Activated T-helper 1 cell treated with anti-CD3 and anti-CD28 coated beads, Interleukin-2, amount 50 U/mL, for 16 hours (primary cell): ENCODE measurements at places on chromosomes 6 and 20.

GRCh38 chr6:34463849-34464248 lies 2.0 kb upstream of the PACSIN1 start:
- no peak for DNase-seq

- DNase-seq = no peak
Measured at GRCh38 chr6:48798296-48798695, 664.8 kb downstream of the MMUT start.

GRCh38 chr6:134703206-134703605 lies 246.7 kb downstream of the ALDH8A1 start:
- no peak for DNase-seq

DNA sequence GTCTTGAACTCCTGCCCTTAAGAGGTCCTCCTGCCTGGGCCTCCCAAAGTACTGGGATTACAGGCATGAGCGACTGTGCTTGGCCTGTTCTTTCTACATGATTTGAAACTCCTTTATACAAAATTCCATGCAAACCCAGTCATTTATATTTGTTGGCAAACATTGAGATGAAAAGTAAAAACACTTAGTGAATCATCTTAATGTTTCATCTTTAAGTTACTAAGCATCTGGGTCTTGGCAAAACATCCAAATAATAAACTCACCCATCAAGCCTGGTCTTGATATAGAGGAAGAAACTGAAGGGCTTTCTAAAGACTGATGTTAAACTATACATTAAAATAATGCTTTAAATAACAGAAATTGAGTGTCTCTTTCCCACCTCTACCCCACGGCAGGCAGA lies 95.1 kb downstream of the FUT9 start:
- no peak for DNase-seq

GRCh38 chr6:72022830-72023229 lies 136.5 kb downstream of the RIMS1 start:
- DNase-seq = no peak

DNA sequence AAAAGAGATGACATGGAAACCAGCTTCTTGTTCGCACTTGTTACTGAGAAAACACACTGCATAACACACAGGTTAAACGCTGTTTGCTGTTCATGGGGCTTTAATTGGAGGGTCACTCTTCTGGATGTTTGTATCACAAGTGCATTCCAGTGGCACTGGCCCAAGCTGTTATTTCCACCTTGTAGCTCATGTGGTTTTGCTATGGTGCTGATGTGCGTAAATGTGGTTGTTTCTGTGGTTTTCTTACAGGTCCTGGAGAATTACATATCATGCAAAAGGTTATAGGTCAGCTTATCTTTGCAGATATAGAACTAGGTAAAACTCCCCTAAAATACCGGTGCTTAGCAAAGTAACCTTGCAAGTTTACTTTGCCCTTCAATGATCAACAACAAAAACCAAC lies 89.3 kb upstream of the AHI1 start:
- no peak for DNase-seq

DNA sequence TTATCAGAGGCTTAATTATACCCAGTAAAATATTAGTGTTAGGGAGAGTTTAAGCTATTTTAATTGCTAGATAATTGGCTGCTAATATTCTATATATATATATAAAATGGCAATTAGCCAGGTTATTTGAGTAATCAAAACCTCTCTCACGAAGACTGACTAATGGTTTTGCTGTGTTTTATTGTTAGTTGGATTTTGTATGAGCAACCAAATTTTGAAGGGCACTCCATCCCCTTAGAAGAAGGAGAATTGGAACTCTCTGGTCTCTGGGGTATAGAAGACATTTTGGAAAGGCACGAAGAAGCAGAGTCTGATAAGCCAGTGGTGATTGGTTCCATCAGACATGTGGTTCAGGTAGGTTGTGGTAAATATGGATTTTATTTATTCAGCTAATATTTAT lies 102.2 kb downstream of the RTN4IP1 start:
- no peak for DNase-seq

- no peak for DNase-seq
Measured at GRCh38 chr6:3109761-3110160, 8.8 kb upstream of the BPHL start.

DNA sequence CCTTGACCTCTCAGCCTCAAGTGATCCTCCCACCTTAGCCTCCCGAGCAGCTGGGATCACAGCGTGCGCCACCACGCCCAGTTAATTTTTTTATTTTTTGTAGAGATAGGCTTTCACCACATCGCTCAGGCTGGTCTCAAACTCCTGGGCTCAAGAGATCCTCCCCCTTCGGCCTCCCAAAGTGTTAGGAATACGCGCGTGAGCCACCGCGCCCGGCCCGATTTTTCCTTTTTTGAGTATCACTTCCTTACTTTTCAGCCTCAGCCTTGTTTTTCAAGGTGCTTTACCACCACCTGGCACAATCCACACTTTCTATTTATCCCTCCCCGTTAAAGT lies 791 bp upstream of the STX11 start:
- no peak for DNase-seq

- peak; percentile 37 for DNase-seq
Measured at GRCh38 chr6:28838289-28838633, 85.5 kb downstream of the TRIM27 start.
